ENCODE measurements at places on chromosomes 2 and 18.

GRCh38 chr2:8544171-8544785 lies 137.6 kb upstream of the ID2 start:
- no peaks in the 10 kb centered on the region for H3K27me3 ChIP-seq
- H3K4me3 ChIP-seq: no peak overlapping the region
- no peak overlapping the region for H3K27ac ChIP-seq
- DNase-seq: no peak

DNA sequence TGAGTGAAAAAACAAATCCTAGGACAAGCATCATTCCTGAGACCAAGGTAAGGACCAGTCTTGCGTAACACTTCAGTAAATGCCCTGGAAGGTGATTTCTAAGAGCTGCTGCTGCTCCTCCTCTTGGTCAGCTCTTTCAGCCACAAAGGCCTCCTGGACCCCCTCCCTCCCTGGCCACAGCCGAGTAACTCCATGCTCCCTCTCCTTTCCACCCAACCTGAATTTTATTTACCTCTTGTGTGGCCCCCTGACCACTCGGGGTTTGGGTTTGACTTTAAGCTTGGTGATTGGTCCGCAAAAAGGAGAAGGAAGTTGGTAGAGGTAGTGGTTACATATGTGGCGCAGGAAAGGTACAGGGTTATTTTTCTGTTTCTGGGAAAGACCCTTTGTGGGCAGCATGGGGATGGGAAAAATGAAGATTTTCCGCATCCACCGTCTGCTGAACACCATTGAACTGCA lies 9.2 kb downstream of the HTRA2 start:
- DNase-seq: no peak
- peaks cover 16% of the 10 kb centered on the region for H3K27me3 ChIP-seq
- no peaks in the 10 kb centered on the region for H3K4me1 ChIP-seq
- no peaks in the 10 kb centered on the region for H3K36me3 ChIP-seq
- no peak overlapping the region for H3K27ac ChIP-seq
- no peak overlapping the region for H3K4me3 ChIP-seq

DNA sequence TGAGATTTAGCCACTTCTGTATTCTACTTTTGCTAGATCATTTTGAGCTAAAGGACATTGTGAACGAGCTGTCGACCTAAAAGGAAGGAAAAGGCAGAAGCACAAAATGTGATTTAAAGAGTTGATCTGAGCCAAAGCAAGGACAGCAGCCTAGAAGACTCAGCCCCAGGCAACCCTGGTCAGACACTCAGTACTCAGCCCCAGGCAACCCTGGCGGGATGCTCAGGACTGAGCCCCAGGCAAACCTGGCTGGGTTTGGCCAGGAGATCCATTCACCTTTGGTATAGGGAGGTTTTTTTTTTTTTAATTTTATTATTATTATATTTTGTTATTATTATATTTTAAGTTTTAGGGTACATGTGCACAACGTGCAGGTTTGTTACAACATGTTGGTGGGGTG lies 34.3 kb upstream of the PXDN start:
- DNase-seq: no peak
- H3K36me3 ChIP-seq: no peaks in the 10 kb centered on the region
- no peaks in the 10 kb centered on the region for H3K4me1 ChIP-seq
- no peak overlapping the region for H3K27ac ChIP-seq

GRCh38 chr2:16621316-16621715 lies 44.3 kb downstream of the CYRIA start:
- H3K27me3 ChIP-seq: no peaks in the 10 kb centered on the region
- H3K4me3 ChIP-seq: no peak overlapping the region
- no peak overlapping the region for H3K27ac ChIP-seq

- H3K4me3 ChIP-seq: no peak overlapping the region
- no peak for DNase-seq
- H3K36me3 ChIP-seq: no peaks in the 10 kb centered on the region
- H3K27ac ChIP-seq: no peak overlapping the region
These were observed 57.5 kb downstream of the PIAS2 start for GRCh38 chr18:46859855-46860254.

DNA sequence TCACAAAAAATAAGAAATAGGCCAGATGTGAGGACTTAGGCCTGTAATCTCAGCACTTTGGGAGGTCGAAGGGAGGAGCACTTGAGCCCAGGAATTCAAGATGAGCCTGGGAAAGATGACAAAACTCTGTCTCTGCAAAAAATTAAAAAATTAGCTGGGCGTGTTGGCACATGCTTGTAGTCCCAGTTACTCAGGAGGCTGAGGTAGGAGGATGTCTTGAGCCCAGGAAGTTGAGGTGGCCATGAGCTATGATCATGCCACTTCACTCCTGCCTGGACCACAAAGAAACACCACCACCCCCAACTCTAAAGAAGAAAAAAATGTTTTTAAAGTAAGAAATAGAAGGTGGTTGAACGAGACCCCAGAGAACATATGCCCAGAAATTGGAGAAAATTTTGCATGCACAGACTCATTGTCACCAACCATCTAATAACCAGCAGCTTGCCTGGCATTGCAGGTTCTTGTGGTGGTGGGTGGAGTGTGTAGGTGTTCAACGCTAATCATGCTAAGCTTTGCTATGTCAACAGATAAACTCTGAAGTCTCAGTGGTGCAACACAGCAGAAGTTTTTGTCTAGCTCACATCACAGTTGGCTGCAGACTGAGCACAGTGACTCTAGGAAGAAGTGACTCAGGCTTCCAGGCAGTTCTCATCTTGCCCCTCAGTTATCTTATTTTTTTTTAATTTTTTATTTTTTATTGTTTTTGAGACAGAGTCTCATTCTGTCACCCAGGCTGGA lies 18.6 kb downstream of the ARL4C start:
- H3K4me3 ChIP-seq: no peak overlapping the region
- H3K36me3 ChIP-seq: no peaks in the 10 kb centered on the region
- no peaks in the 10 kb centered on the region for H3K27me3 ChIP-seq
- H3K4me1 ChIP-seq: no peaks in the 10 kb centered on the region

DNA sequence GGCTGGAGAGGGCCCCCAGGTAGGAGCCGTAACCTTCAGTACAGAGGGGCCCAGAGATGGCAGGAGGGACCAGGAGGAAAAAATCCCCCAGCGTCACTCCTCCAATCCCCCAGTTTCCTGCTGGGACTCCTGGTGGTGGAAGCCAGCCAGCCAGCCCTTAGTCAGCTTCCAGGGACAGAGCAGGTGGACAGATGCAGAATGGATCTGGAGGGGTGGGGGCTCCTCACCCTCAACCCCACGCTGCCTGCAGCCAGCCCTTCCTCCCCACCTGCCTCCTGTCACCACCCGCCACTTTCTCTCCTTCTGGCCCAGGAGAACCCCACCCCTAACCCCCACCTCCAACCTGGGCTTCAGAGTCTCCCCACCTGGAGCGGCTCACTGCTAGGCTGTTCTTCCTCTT lies 21.1 kb downstream of the EMX1 start:
- DNase-seq: no peak
- H3K27ac ChIP-seq: no peak overlapping the region
- H3K4me3 ChIP-seq: no peak overlapping the region
- H3K36me3 ChIP-seq: no peaks in the 10 kb centered on the region
- H3K27me3 ChIP-seq: no peaks in the 10 kb centered on the region
- no peaks in the 10 kb centered on the region for H3K4me1 ChIP-seq
